ENCODE measurements at places on chromosomes 12 and 14. TPM values are rescaled to one million over a fixed set of nuclear protein-coding genes. Genes with fewer than 3 reads are reported as not detected.

NPFF gene
- total RNA-seq: 0.69 TPM

CMKLR1 gene
- 1.6 TPM for total RNA-seq

SIRT4 gene
- total RNA-seq: 0.78 TPM

DNA sequence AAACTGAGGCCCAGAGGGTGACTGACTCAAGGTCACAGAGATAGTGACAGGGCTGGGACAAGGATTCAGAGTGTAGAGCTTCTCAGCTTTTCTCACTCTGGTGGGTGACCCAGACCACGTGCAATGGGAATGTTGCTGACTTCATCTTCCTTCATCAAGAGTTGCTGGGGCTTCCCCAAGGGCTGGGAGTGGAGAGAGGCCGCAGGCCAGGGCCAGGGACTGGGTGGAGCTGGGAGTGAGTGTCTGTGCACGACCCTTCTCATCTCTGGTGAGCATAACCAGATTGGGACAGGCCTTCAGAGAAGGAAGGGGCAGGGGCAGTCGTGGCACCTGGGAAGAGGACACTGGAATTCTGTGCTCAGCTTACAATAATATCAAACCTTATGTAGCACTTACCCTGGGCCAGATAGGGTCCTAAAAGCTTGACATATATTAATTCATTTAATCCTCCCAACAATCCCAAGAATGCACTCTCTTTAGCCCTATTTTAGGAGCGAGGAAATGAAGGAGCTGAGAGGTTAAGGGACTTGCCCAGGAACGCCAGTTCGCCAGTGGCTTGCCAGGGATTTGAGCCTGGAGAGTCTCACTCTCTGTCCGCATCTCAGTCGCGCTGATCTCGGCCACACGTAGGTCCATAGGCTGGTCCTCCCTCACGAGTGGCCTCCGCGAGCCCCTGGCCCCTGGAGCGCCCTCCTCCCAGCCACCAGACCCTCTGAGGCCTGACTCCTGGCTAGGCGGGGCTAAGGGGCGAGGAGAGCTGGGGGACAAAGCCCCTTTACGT, 15.8 kb downstream of the KRT18 start:
- DNase-seq: peak; percentile 71

DNA sequence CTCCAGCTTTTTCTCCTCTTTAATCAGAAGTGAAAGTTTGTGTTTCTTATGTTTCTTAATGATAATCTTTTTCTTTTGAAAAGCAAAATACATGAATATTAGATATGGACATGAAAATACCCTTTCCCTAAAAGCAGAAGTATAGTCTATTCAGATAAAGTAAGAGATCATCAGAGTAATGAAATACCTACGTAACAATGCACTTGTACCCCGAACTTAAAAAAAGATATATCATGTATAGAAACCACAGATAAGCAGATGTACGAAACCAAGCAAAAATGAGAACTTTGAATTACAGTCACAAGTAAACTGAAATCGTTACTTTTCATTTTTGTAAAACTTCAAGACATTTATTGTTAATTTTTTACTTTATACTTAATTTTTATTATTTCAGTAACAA, 1.5 kb upstream of the GPR65 start:
- no peak for DNase-seq

DNA sequence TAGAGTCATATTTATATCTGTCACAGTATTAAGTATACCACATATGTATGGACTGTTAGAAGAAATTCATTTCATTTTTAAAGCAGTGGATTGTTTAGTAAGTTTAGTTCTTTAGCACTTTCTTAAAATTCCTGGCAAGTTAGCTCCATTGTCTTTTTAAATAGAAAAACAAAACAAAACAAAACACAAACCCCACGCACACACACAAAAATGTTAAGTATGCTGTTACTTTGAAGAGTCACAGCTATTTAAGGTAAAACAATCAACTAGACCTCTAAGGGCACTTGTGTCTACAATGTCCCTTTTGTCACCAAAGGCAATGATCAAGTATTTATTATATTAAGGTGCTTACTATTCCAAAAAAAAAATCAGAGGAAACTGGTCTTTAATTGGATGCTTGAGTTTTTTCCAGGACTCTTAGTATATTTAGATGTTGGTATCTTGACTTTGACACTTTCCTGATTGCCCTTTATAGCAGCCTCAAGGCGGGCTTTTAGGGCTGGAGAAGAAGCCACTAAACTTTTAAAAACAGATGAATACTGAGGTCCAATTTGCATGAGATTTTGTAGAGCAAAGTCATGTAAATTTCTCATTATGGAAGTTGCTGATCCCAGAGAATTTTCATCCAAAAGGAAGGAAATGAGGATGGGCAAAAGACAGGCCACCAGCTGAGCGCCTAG, 85.5 kb upstream of the HECTD1 start:
- DNase-seq: peak; percentile 71

GRCh38 chr12:65511134-65511834, 232.8 kb downstream of the MSRB3 start:
- DNase-seq: no peak

GRCh38 chr12:5094551-5094950, 50.9 kb downstream of the KCNA5 start:
- no peak for DNase-seq

GRCh38 chr12:58268069-58268468, 326.7 kb downstream of the ATP23 start:
- DNase-seq: no peak

DNA sequence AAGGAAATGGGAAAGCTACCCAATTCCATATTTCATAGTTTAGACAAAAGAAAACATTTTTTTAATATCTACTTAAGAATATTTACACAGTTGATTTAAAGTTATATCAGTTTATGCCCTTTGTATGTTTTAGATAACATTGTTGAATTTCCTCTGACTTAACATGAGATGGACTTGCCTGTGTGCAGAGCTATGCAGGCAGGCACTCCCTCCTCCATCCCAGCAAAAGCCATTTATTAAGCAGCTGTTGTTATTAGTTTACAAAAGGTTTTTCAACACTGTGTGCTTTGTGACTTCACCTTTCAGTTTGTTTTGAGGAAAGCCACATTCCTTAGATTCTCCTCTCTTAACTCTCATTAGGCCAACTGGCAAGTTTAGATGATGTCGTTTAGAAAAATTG, 337.5 kb upstream of the PDE3A start:
- peak; percentile 18 for DNase-seq

DNA sequence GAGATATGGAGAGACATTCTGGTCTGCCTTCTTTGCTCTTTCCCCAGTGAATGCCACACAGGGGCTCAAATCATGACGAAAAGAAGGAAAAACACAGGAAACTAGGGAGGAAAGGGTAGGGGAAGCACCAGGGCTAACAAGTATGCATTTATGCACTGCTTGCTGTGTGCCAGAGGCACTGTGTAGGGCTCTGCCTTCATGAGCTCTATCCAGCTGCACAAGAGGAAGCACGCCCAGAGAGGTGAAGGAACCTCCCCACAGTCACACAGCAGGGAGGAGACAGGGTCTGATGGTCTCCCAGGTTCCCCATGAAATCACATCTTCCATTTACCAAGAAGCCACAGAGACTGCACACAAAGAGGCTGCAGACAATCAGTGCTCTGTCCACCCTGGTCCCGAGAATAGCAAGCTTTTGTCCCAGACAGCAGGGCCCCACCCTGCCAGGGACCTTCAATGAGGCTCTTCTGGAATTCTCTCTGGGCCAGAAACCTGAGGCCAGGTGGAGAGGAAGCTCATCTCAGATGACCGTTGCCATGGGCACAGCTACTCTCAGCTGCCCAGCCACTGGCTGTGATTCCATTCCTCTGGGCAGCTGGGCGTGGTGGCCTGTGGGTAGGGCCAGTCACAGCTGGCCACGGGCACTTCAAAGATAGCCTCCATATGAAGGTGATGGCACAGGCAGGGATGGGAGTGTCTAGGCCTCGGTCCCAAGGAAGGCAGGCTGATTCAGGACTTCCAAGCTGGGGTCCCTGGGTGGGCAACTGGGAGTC, 7.3 kb upstream of the TRPV4 start:
- DNase-seq: peak; percentile 66

DNA sequence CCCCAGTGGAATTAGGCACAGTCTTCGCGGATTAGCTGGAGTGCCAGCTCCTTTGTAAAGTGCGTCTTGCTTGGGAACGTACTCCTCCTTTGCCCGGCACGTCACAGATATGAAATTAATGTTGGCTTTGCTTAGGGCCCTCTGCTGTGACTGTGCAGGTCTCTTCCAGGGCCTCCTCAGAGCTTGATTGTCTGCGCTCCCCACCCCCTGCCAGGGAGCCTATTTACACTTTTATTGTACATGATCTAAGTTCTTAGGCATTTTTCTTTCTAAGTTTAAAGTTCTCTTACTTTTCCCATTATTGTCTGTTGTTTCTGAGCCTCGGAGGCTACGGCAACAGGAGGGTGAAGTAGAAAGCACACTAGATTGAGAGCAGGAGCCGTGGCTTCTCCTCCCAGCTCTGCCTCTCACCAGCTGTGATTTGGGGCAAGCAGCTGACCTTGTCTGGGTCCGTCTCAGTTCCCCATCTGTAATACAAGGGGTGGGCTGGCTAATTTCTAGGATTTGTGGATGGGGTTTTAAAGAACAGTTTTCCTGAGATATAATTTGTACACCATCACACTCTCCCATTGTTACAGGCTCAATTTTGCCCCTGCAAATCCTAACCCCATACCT, 81.8 kb downstream of the TSPAN9 start:
- DNase-seq: no peak

- DNase-seq: no peak
Observed at GRCh38 chr14:26415618-26416123, 182.2 kb downstream of the NOVA1 start.

All from GM23338 (cell line).